ENCODE measurements at places on chromosomes 5 and 9.

- DNase-seq = no peak
These were observed 136.3 kb upstream of the RASEF start for GRCh38 chr9:83199240-83199639.

- DNase-seq = no peak
These were observed 48.9 kb downstream of the BOD1 start for GRCh38 chr5:173567548-173567947.

GRCh38 chr5:126309860-126310259 is 113.3 kb upstream of the GRAMD2B start:
- DNase-seq = no peak

- DNase-seq = no peak
These were observed 62.9 kb downstream of the EFNA5 start for GRCh38 chr5:107607671-107608345.

DNA sequence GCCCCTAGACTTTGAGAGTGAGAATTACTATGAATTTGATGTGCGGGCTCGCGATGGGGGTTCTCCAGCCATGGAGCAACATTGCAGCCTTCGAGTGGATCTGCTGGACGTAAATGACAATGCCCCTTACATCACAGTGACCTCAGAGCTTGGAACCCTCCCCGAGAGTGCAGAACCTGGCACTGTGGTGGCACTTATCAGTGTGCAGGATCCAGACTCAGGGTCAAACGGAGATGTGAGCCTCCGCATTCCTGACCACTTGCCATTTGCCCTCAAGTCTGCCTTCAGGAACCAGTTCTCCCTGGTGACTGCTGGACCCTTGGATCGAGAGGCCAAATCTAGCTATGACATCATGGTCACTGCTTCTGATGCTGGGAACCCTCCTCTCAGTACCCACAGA is 1.3 kb downstream of the PCDHGC4 start:
- no peak for DNase-seq
